ENCODE measurements at places on chromosomes 2 and 18. TPM values are rescaled to one million over a fixed set of nuclear protein-coding genes. Genes with fewer than 3 reads are reported as not detected.

Gene TSPYL6
- total RNA-seq = 0.31 TPM

Gene MOGAT1
- not detected for total RNA-seq

Gene RPRM
- total RNA-seq = 71.7 TPM

Gene RGPD4
- not detected for total RNA-seq

Gene ZNF521
- total RNA-seq = 20.0 TPM

Gene DLGAP1
- 277 TPM for total RNA-seq

Gene ELOA2
- total RNA-seq = not detected

Gene RBM44
- total RNA-seq = 4.1 TPM

Gene ERLEC1
- 54.1 TPM for total RNA-seq

Gene CCNYL1
- total RNA-seq = 21.0 TPM

Gene SLC11A1
- 3.8 TPM for total RNA-seq

Gene C2orf78
- total RNA-seq = not detected

Gene ACVR1C
- 12.5 TPM for total RNA-seq

Gene HOXD13
- not detected for total RNA-seq

Gene EPB41L3
- 85.8 TPM for total RNA-seq

Gene HOXD12
- not detected for total RNA-seq

Gene FN1
- total RNA-seq = 128 TPM
